Psoas muscle (tissue), 8 donors: ENCODE measurements at places on chromosomes 5 and 9. TPM values are rescaled to one million over a fixed set of nuclear protein-coding genes. Genes with fewer than 3 reads are reported as not detected.

Gene ACTBL2
- not detected for polyA plus RNA-seq

DNA sequence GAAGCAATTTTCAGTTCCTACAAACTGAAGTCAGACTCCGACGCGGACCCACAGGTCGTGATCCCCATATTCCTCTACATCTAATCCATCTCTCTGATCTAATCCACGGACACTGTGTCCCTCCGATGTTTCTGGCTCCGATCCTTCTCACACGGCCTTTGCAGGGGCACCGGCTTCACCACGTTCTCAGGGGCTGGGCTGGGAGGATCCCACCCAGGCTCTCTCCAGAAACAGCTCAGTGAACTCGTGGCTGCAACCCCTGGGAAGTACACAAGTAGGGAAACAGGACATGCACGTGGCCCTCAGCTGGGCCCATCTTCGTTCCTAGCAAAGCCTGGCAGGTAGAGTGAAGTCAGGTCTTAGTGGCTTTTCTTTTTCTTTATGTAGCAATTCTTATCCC lies 49.1 kb upstream of the OLFM1 start:
- DNase-seq: no peak

DNA sequence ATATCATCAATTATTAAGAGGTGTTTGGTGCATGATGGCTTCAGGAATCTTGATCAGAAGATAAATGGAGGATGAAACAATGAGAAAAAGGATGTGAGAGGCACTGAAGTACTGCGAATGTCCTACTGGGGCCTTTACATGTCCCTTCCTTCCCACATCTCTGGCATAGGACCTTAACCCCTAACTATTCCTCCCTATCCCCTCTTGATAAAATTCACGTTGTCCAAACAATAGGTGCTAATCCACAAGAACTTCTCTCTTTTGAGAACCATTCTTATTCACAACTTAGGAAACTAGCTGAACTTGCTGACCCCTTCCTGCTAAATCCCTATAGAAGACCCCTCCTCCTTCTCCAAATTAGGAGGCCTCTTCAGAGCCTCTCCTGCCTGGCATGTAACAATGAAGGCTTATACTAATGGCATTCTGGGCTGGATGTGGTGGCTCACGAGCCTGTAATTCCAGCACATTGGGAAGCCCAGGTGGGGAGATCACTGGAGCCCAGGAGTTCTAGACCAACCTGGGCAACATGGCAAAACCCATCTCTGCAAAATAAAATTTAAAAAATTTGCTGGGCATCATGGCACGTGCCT lies 276.5 kb upstream of the SMARCA2 start:
- no peak for DNase-seq

DNA sequence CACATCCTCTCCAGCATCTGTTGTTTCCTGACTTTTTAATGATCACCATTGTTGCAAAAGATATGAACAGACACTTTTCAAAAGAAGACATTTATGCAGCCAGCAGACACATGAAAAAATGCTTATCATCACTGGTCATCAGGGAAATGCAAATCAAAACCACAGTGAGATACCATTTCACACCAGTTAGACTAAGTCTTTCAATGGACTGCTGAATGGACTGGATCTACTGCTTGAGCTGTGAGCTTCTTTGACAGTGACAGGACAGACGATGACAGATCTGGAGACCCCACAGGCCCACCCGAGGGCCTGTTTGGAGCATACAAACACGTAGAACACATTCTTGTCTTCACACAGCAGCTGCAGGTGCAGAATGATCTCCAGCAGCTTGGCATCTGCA lies 266.1 kb upstream of the RIOK2 start:
- no peak for DNase-seq

Gene CDX1
- not detected for polyA plus RNA-seq
